ENCODE measurements at places on chromosomes 5 and 9.

- peaks cover 36% of the 10 kb centered on the region for H3K4me1 ChIP-seq
- DNase-seq, result no peak
- H3K4me3 ChIP-seq, result no peak overlapping the region
- H3K36me3 ChIP-seq, result peaks cover 55% of the 10 kb centered on the region
These were observed 82.7 kb downstream of the DOCK8 start for GRCh38 chr9:297104-297972.

DNA sequence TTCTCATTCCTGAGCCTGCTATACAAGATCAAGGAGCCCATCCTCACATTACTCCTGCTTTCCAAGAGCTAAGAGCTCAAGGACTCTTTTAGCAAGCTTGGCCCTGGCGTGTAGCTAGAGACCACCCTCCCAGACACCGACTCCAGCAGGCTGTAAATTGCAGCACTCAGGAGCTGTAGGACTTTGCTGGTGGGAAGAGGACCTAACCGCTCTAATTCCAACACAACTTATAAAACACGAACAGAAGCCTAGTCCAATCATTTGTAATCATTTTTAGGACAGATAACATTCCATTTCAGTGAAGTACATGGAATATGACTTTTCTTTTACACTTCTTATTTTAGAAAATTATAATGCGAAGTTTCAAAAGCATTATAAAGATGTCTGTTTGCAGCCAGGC lies 219.9 kb downstream of the NXNL2 start:
- H3K27me3 ChIP-seq, result peaks cover 6% of the 10 kb centered on the region
- DNase-seq, result no peak
- no peaks in the 10 kb centered on the region for H3K4me1 ChIP-seq
- no peak overlapping the region for H3K27ac ChIP-seq
- H3K36me3 ChIP-seq, result no peaks in the 10 kb centered on the region
- no peak overlapping the region for H3K4me3 ChIP-seq

DNA sequence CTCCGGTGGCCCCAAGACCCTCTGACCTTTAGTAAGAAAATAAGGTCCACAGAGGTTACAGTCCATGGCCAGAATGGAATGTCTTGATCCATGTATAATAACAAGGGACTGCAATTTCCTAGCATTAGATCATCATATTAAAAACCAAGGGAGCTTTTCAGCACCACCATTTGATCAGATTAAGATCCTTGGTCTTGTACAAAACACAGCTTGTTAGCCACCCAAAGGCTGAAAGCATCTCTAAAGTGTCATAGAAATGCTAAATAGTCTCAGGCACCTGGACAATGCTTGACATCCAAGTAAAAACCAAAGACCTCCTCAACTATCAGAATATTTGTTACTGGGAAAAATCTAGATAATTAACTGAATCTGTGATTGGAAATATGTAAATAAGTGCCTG lies 50.3 kb upstream of the VPS13A start:
- H3K27me3 ChIP-seq, result peaks cover 16% of the 10 kb centered on the region
- H3K4me1 ChIP-seq, result no peaks in the 10 kb centered on the region
- H3K27ac ChIP-seq, result no peak overlapping the region
- H3K36me3 ChIP-seq, result no peaks in the 10 kb centered on the region
- DNase-seq, result no peak

GRCh38 chr9:4530375-4530774 lies 40.1 kb downstream of the SLC1A1 start:
- no peak overlapping the region for H3K4me3 ChIP-seq
- no peak overlapping the region for H3K27ac ChIP-seq
- peaks cover 12% of the 10 kb centered on the region for H3K4me1 ChIP-seq
- H3K36me3 ChIP-seq, result peaks cover 4% of the 10 kb centered on the region
- H3K27me3 ChIP-seq, result no peaks in the 10 kb centered on the region

DNA sequence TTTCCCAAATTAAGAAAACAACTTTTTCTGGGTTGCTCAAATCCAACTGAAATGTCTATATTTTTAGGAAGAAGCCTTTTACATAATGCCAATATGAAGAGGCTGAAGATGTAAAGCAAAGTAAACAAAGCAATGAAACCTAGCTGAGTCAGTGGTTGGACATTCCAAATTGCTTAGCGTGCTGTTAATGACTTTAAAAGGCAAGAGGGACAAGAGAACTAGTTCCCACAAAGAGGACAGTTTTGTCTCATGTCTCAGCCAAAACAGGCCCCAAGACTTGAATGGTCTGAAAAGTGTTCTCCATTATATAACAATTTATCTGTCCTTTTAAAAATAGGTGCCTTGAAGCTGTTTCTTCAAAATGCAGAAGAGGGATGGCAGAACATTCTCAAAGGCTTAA lies 407.0 kb downstream of the ENC1 start:
- no peak for DNase-seq
- no peak overlapping the region for H3K4me3 ChIP-seq
- H3K27ac ChIP-seq, result no peak overlapping the region
- H3K36me3 ChIP-seq, result no peaks in the 10 kb centered on the region
- H3K4me1 ChIP-seq, result peaks cover 5% of the 10 kb centered on the region

GRCh38 chr5:109299557-109299956 lies 110.2 kb downstream of the PJA2 start:
- H3K4me1 ChIP-seq, result no peaks in the 10 kb centered on the region
- no peaks in the 10 kb centered on the region for H3K27me3 ChIP-seq
- H3K36me3 ChIP-seq, result peaks cover 7% of the 10 kb centered on the region
- H3K4me3 ChIP-seq, result no peak overlapping the region
- H3K27ac ChIP-seq, result no peak overlapping the region
- DNase-seq, result no peak

DNA sequence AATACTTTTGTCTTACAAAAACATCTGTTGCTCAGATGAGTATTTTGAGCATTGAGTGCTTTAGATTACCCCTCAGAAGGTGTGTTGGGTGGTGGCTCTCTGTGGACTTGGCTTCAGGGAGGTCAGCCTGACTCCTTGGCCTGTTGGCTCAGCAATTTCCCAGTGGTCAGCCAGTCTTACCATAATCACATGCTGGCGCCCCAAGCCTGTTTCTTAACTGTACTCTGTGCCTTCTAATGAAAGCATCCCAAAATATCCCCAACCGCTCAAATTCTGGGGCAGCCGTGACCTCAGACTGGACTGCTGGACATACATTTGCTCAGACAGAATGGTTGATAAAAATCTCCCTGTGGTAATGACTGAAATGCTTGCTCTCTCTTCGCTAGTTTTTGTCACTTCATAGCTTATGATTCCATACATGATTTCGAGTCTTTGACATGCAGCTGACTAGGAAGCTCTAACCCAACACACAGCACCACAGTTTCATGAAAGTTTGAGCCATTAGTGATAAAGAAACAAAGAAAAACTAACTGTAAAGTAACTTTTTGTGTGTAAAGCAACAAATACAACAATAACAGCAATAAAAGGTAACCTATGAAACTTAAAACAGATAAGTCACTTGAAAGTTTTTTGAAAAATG lies 562.2 kb upstream of the MEF2C start:
- no peak overlapping the region for H3K27ac ChIP-seq
- no peaks in the 10 kb centered on the region for H3K4me1 ChIP-seq
- no peaks in the 10 kb centered on the region for H3K27me3 ChIP-seq

GRCh38 chr9:119477197-119477596 lies 108.0 kb upstream of the BRINP1 start:
- H3K4me3 ChIP-seq, result no peak overlapping the region
- no peak for DNase-seq
- H3K4me1 ChIP-seq, result no peaks in the 10 kb centered on the region

GRCh38 chr5:172642486-172642885 lies 1.4 kb downstream of the NEURL1B start:
- no peaks in the 10 kb centered on the region for H3K36me3 ChIP-seq
- no peak overlapping the region for H3K4me3 ChIP-seq
- no peak for DNase-seq
- H3K27me3 ChIP-seq, result peaks cover 54% of the 10 kb centered on the region
- H3K4me1 ChIP-seq, result peaks cover 5% of the 10 kb centered on the region
- H3K27ac ChIP-seq, result no peak overlapping the region

DNA sequence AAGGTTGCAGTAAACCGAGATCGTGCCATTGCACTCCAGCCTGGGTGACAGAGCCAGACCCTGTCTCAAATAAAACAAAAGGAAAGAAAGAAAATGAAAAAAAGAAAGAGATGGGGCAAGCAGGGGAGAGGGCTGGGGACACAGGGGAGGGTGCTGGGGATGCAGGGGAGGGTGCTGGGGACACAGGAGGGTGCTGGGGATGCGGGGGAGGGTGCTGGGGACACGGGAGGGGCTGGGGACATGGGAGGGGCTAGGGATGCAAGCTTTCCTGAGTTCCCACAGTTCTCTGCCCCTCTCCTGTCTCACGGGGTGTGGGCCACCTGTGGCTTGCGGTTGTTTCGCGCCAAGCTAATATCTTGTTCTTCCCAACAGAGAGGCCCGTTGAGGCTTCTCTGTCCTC lies 7.2 kb downstream of the PDCD6 start:
- no peak overlapping the region for H3K27ac ChIP-seq
- no peak overlapping the region for H3K4me3 ChIP-seq
- H3K36me3 ChIP-seq, result peaks cover 25% of the 10 kb centered on the region

- DNase-seq, result no peak
- no peaks in the 10 kb centered on the region for H3K36me3 ChIP-seq
- H3K27me3 ChIP-seq, result peaks cover 10% of the 10 kb centered on the region
- H3K27ac ChIP-seq, result no peak overlapping the region
- H3K4me1 ChIP-seq, result no peaks in the 10 kb centered on the region
- no peak overlapping the region for H3K4me3 ChIP-seq
These were observed 60.3 kb downstream of the GNA14 start for GRCh38 chr9:77587851-77588250.

- H3K27me3 ChIP-seq, result peaks cover 22% of the 10 kb centered on the region
- no peak overlapping the region for H3K27ac ChIP-seq
- H3K4me3 ChIP-seq, result no peak overlapping the region
- H3K36me3 ChIP-seq, result peaks cover 31% of the 10 kb centered on the region
- DNase-seq, result no peak
- peaks cover 3% of the 10 kb centered on the region for H3K4me1 ChIP-seq
These were observed 500 bp upstream of the ZNF883 start for GRCh38 chr9:113012492-113012891.

DNA sequence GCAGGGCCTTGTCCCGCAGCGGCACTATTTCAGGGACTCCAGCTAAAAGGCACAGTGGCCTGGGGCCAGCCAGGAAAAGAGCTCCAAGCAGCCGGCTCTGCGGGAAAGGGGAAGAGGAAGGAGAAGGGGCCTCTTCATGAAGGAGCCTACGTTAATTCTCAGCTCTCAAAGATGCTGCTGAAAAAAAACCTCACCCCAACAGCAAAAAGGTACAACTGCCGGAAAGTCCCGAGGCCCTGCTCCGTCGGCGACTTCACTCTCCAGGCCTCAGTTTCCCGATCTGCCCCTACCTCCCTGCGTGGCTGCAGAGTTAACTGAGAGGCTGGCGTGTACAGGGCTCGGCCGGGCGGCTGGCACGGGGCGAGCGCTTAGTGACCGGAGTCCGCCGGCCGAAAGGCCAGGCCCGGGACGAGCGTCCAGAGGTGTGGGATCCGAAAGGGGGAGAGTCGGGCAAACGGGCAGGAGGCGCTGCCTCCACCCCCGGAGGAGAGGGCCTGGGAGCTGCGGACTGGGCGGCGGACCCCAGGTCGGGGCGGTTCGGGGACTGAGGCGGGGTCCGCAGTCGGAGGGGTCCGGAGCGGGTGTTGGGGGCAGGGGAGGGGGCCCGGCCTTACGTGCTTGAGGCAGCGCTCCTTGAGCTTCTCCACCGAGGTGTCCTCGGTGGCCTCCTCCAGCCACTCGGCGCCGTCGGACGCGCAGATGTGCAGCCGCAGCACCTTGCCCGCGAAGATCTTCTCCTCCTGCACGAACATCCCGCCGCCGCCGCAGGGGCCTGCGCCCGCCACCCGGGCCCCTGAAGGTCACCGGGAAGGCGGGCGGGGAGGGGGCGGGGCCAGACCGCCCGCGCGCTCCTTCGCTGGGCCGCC lies 529 bp downstream of the UBAC1 start:
- no peaks in the 10 kb centered on the region for H3K27me3 ChIP-seq
- H3K4me3 ChIP-seq, result peak overlapping the region; percentile 86

DNA sequence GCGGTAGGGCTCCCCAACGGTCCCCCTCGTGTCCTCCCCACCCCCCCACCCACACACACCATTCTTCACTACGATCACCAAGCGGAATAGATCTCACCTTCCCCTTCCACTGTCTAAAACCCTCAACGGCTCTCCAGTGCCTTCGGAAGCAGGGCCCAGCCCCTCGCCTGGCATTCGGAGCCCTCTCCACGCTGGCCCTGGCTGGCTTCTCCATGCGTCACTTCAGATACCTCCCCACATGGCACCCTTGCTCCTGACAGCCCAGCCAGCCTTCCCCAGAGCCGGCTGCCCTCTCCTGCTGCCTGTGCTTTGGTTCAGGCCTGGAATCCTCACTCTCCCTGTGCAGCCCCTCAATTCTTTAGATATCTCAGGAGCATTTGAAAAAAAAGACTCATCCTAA lies 126.6 kb downstream of the ZNF354C start:
- H3K4me1 ChIP-seq, result peaks cover 5% of the 10 kb centered on the region
- H3K4me3 ChIP-seq, result no peak overlapping the region
- H3K27me3 ChIP-seq, result peaks cover 19% of the 10 kb centered on the region
- H3K36me3 ChIP-seq, result no peaks in the 10 kb centered on the region
- no peak for DNase-seq

GRCh38 chr9:117278471-117279035 lies 136.3 kb downstream of the ASTN2 start:
- DNase-seq, result no peak
- no peaks in the 10 kb centered on the region for H3K4me1 ChIP-seq
- no peaks in the 10 kb centered on the region for H3K36me3 ChIP-seq

- no peak for DNase-seq
- no peak overlapping the region for H3K4me3 ChIP-seq
These were observed 437.4 kb downstream of the ARHGEF28 start for GRCh38 chr5:74063346-74063745.

GRCh38 chr5:116864157-116864837 lies 289.7 kb upstream of the SEMA6A start:
- no peak overlapping the region for H3K4me3 ChIP-seq
- peaks cover 9% of the 10 kb centered on the region for H3K27me3 ChIP-seq
- H3K27ac ChIP-seq, result no peak overlapping the region
- no peaks in the 10 kb centered on the region for H3K36me3 ChIP-seq
- DNase-seq, result no peak
- H3K4me1 ChIP-seq, result no peaks in the 10 kb centered on the region

- no peak for DNase-seq
- H3K36me3 ChIP-seq, result peaks cover 3% of the 10 kb centered on the region
- no peaks in the 10 kb centered on the region for H3K27me3 ChIP-seq
- H3K4me1 ChIP-seq, result no peaks in the 10 kb centered on the region
These were observed 148.8 kb downstream of the DCP2 start for GRCh38 chr5:113125371-113125770.

- H3K27me3 ChIP-seq, result no peaks in the 10 kb centered on the region
- H3K4me3 ChIP-seq, result no peak overlapping the region
- H3K36me3 ChIP-seq, result peaks cover 53% of the 10 kb centered on the region
- DNase-seq, result peak; percentile 20
- peaks cover 62% of the 10 kb centered on the region for H3K4me1 ChIP-seq
- peak overlapping the region; percentile 82 for H3K27ac ChIP-seq
These were observed 10.3 kb downstream of the POLK start for GRCh38 chr5:75522025-75522424.

- peaks cover 3% of the 10 kb centered on the region for H3K27me3 ChIP-seq
- H3K36me3 ChIP-seq, result no peaks in the 10 kb centered on the region
- DNase-seq, result no peak
- H3K4me1 ChIP-seq, result no peaks in the 10 kb centered on the region
These were observed 356.8 kb downstream of the ADGRV1 start for GRCh38 chr5:90915393-90915792.

- H3K27me3 ChIP-seq, result peaks cover 5% of the 10 kb centered on the region
- no peaks in the 10 kb centered on the region for H3K4me1 ChIP-seq
- no peaks in the 10 kb centered on the region for H3K36me3 ChIP-seq
These were observed 183.1 kb downstream of the GAS1 start for GRCh38 chr9:86764221-86764624.
